ENCODE measurements at places on chromosomes 7 and 10. TPM values are rescaled to one million over a fixed set of nuclear protein-coding genes. Genes with fewer than 3 reads are reported as not detected.

CALHM1 gene
- not detected for total RNA-seq

DNA sequence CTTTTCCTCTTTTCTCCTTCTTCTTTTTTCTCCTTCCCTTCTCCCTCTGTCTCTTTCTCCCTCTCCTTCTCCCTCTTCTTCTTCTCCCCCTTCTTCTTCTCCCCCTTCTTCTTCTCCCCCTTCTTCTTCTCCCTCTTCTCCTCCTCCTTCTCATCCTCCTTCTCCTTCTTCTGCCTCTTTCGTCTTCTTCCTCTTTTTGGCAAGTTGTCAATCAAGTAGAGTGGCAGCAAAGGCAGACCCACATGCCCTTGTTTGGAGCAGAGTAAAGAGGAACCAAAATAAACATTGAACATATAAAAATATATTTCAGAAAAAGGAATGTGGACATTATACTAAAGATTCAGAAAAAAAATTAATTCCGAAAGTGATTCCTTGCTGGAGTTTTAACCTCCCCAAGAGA is 59.6 kb upstream of the ZNF33B start:
- H3K36me3 ChIP-seq = no peaks in the 10 kb centered on the region
- no peaks in the 10 kb centered on the region for H3K27me3 ChIP-seq
- DNase-seq = no peak
- no peaks in the 10 kb centered on the region for H3K4me1 ChIP-seq
- no peak overlapping the region for H3K27ac ChIP-seq
- H3K4me3 ChIP-seq = no peak overlapping the region

- no peaks in the 10 kb centered on the region for H3K36me3 ChIP-seq
- no peaks in the 10 kb centered on the region for H3K4me1 ChIP-seq
- H3K27ac ChIP-seq = no peak overlapping the region
- no peak for DNase-seq
These were observed 394.4 kb upstream of the SEMA3A start for GRCh38 chr7:84589012-84589411.

GRCh38 chr7:37441386-37441760 is 7.3 kb downstream of the ELMO1 start:
- H3K36me3 ChIP-seq = no peaks in the 10 kb centered on the region
- no peak overlapping the region for H3K4me3 ChIP-seq
- no peaks in the 10 kb centered on the region for H3K27me3 ChIP-seq
- DNase-seq = no peak

- no peaks in the 10 kb centered on the region for H3K36me3 ChIP-seq
- no peaks in the 10 kb centered on the region for H3K27me3 ChIP-seq
- DNase-seq = no peak
- no peaks in the 10 kb centered on the region for H3K4me1 ChIP-seq
- H3K27ac ChIP-seq = no peak overlapping the region
These were observed 54.3 kb downstream of the ABCC2 start for GRCh38 chr10:99836711-99837110.

DNA sequence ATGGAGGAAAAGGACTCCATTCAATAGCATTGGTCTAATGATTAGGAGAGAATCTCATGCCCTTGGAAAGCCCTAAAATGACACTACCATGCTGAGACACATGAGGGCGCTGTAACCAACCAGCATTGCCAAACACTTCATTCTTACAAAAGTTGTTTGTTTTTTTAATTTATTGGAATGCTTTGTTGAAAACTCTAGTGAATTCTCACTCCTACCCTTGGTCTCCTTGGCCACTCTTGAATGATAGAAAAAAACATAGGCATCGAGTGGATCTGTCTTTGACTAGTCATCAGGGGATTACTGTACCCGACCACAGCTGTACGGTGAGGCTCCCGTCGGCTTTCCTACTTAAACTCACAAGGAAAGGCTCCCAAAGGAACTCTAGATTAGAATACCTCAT is 29.3 kb upstream of the ADD3 start:
- no peak overlapping the region for H3K4me3 ChIP-seq
- DNase-seq = no peak
- no peaks in the 10 kb centered on the region for H3K4me1 ChIP-seq
- H3K36me3 ChIP-seq = no peaks in the 10 kb centered on the region

- no peaks in the 10 kb centered on the region for H3K27me3 ChIP-seq
- no peak for DNase-seq
- no peak overlapping the region for H3K27ac ChIP-seq
These were observed 224.7 kb downstream of the HECW1 start for GRCh38 chr7:43337191-43337590.

DNA sequence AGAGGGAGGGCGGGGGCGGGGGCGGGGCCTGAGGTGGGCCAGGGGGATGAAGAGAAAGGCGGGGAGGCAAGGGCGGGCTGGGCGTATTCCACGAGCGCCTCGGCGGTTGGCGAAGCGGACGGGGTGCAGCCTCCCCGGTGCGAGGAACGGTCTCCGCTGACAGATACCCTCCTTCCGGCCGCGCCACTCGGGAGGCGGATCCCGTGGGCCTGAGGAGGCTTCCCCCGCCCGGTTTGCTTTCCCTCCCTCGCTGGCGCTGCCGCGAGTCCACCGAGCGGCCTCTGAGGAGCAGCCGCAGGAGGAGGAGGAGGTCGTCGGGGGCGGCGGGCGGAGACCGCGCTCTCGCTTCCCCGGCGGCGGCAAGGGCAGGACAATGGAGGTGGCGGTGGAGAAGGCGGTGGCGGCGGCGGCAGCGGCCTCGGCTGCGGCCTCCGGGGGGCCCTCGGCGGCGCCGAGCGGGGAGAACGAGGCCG is at the start of gene TRIM24:
TRIM24 (plus strand) TSS at position 84 of the 473 bp plus-strand sequence; CDS start at position 374, 290 bp downstream.
- H3K4me1 ChIP-seq = peaks cover 4% of the 10 kb centered on the region
- peak within 1 kb of the TSS; percentile 83 for H3K4me3 ChIP-seq
- DNase-seq = no peak
- H3K36me3 ChIP-seq = no peaks in the 10 kb centered on the region
- H3K27me3 ChIP-seq = no peaks in the 10 kb centered on the region
- peak within 1 kb of the TSS; percentile 95 for H3K27ac ChIP-seq
